ENCODE measurements at places on chromosomes 2 and 18.

DNA sequence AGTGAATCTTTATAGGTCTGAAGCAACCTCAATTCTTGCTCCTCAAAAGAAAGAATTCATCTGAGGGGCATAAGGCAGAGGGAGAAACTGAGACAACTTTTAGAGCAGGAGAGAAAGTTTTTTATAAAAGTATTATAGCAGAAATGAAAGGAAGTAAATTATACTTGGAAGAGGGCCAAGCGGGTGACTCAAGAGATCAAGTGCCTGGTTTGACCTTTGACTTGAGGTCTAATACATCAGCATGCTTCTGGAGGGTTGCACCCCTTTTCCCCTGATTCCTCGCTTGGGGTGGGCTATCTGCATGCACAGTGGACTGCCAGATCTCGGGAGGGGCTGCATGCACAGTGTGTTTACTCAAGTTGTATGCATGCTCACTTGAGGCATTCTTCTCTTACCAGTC, 268.5 kb upstream of the LRATD1 start:
- no peak for DNase-seq

GRCh38 chr2:180442860-180443644, 436.0 kb upstream of the CWC22 start:
- DNase-seq: no peak

- DNase-seq: no peak
Observed at GRCh38 chr2:54029721-54030395, 59.1 kb upstream of the PSME4 start.

- no peak for DNase-seq
Observed at GRCh38 chr2:61924895-61925663, 19.6 kb downstream of the COMMD1 start.

- peak; percentile 82 for DNase-seq
Observed at GRCh38 chr2:111116843-111117597, 3.7 kb upstream of the BCL2L11 start.

- no peak for DNase-seq
Observed at GRCh38 chr18:10442551-10442971, 11.9 kb upstream of the APCDD1 start.

GRCh38 chr2:453132-453531, 165.2 kb upstream of the ALKAL2 start:
- DNase-seq: no peak

DNA sequence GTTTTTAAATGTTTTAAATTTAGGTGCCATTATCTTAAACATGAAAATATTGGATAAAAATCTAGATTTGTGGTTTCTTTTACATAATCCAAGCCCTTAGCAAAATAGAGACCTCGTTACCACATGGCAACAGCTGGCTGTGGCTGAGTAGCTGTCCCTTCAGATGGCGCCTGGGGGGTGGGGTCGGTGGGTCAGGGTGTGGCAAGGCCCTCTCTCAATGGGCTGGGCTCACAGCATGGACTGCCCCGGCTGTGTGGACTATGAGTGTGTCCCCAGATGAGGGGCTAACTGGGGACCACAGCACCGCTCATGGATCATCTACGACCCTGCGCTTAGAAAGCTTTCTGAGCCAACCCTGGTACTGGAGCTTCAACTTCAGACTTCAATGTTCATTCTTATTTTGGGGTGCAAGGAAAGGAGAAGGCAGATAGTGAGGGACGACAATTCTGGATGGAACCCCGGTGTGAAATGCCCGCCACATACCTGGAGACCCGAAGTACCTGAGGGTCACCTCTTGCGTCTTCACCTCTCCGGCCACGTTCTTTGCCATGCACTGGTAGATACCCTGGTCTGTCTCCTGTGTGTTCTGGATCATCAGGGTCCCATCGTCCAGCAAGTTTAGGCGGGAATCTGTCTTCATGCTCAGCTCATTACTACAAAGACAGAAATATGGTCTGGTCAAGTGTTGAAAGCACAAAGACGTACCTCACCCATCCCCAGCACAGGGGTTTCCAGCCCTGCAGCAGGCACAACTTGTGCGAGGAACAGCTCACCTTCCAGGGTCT, 71.0 kb downstream of the PXDN start:
- no peak for DNase-seq

DNA sequence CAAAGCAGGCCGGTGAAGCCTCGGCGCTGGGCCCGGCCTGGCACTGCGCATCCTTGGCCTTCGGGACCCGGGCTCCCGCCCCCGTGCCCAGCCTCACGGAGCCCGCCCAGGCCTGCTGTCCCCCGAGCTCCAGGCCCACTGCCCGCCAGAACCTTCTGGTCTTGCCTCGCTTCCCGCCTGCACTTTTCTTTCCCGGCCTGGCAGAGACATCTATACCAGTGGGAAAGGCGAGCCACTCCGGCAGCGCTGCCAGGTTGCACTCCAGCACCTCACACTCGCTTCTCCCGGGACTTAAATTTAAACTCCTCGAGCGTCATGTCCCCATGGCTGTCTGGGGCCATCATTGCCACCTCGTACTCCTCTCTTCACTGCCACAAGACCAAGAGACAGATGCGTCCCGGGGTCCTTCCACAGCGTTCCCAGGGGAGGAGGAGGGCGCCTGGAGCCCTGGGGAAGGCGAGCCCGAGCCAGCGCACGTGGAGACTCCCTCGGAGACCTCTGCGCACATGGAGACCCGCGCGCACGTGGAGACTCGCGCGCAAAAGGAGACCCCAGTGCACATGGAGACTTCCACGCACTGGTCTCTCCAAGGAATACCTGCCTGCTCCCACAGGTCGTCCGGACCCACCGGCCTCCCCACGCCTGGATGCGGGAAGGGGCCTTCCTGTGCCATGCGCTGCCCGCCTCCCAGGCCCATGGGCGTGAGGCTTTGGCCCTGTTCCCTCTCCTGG, 253.1 kb upstream of the SALL3 start:
- no peak for DNase-seq

- no peak for DNase-seq
Observed at GRCh38 chr18:45328811-45329210, 286.5 kb upstream of the SLC14A2 start.

- DNase-seq: peak; percentile 41
Observed at GRCh38 chr2:44275927-44276303, 635 bp downstream of the SLC3A1 start.

DNA sequence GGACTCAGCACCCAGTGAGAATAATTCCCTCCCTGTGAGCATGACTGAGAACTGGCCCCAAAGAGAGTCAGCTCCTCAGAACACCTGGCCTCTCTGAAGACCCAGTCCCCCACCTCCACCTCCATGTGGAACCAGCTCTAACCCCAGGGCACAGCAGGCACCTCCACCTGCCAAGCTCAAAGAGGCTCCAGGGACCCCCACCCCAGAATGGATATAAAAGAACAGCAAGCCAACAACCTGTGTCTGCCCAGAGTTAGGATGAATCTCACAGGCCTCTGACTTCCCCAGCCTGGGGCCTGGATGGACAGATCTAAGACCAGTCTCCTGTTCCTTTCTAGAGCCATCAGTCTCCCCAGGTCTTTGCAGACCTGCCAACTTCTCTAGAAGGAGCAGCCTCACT, 498.5 kb downstream of the EIPR1 start:
- no peak for DNase-seq

DNA sequence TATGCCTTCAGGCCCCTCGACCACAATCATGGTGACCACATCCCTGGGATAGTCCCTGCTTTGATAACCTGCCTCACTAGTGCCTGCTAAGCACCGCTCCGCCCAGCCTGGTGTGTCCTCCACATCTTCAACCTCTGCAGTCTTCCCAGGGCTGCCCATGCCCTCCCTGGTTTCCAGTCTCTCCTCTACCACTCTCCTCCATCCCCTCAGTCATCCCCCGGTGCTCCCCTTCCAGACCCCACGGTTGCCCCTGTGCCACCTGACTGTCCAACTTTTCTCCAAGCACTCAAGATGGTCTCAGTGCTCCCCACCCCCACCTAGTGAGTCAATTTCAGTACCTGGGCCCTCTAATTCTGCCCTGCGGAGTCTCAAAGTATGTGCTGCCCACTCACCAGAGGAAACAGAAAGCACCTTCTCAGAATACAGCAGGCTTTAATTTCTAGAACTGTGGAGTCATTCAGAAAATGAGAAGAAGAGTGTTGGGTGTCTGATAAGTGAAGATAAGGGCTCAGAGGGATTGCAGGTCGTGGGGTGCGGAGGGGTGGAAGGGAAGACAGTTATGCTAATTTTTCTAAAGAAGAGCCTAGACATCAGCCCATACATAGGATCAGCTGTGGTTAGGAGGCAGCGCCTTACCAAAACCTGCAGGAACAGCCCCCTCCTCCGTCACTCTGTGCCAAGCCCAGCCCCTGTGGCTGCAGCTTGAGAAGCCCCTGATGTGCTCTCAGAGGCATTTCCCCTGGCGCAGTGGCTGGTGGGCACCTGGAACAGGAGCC, 53.6 kb upstream of the CAB39 start:
- DNase-seq: no peak

DNA sequence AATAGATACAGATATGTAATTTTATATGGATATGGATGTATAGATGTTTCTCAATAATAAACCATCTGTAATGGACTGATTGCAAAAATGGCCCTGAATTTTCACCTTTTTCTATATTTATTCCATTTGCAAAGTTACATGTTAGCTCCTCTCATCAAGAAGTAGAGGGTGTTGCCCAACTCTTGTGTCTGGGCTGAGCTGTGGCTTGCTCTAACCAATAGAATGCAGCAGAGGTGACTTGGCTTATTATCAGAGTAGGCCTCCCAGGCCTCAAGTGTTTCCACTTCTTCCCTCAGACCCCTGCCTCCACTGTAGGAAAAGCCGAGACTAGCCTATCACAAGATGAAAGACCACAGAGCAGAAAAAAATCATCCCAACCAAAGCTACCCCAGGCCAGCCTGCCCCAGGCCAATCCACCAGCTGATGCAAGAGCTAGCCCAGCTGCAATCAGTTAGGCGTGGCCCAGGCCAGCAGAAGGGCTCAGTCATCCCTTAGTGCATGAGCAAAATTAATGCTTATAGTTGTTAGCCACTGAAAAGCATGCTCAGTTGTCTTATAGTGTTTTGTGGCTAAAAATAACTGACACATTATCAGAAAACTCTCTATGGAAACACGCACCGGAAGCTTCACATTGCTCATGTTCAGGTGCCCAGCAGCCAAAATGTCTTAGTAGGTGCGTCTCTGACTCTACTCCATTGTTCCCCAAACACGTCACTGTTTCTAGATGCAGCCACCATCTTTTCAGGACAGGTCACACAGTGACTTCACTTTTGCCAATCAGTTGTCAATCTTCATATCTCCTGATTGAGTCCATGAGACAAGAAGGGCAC, 464.0 kb downstream of the FBXO15 start:
- no peak for DNase-seq

- no peak for DNase-seq
Observed at GRCh38 chr18:22286585-22286984, 117.2 kb downstream of the GATA6 start.

GRCh38 chr2:217552081-217552480, 450.7 kb downstream of the TNS1 start:
- DNase-seq: no peak

DNA sequence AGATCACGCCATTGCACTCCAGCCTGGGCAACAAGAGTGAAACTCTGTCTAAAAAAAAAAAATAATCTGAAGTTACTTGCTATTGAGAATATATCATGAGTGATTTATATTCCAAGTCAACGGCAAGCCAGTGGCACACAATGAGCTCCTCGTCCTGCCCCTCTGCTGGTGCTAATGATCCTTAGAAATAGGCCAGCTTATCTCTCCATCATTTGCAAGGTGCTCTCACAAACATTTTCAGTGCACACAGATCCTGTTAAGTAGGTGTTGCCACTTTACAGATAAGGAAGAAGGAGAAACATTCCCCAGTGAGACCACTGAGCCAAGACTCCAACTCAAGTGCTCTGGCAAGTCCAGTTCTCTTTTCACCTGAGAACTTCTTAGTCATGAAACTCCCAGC, 91.3 kb upstream of the GPR45 start:
- no peak for DNase-seq

DNA sequence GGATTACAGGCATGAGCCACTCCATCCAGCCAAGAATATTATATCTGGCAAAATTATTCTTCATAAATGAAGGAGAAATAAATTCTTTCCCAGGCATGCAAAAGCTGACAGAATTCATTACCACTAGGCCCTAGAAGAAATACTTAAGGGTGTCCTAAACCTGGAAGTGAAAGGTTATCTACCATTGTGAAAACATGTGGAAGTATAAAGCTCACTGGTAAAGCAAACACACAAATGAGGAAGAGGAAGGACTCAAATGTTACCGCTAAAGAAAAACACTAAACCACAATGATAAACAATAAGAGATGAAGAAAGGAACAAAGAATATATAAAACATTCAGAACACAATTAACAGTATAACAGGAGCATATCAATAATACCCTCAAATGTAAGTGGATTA, 171.8 kb downstream of the CAMKMT start:
- DNase-seq: no peak

DNA sequence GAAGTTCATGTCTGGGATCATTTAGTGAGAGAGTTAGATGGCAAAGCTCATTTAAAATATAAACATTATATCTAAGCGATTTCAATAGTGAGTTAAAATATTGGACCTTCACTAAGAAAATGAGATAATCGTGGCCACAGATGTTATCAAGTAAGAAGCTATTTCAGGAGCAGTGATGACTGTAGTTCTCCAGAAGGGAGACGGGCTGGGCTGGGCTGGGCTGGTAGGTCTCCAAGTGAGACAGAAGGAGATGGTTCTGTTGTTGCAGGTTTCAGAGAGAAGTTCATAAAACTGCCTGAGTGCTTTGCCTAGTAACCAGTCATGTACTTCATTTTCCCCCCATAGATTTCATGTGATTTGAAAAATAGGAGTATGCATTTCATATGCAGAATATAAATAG, 130.1 kb upstream of the DAPL1 start:
- DNase-seq: no peak

DNA sequence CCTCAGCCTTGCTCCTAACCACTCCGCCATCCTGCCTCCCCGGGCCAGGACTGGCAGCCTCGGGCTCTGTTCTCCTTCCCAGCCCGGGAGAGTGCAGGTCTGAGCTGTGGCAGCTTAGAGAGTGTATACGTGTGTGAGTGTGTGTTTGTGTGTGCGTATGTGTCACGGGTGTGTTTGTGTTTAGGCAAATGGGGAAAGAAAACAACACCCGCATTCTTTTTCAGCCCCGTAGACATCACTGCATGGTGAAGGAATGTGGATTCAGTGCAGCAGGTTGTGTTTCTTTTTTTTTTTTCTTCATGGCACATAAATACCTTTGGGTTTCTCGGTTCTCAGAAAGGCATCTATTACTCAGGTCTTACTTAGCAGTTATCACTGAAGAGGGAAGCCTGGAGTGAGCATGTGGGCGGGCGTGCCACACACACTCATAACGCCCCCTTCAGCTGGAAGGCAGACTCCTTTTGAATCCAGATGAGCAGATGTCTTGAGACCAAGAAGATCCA, 44.2 kb downstream of the GLI2 start:
- DNase-seq: peak; percentile 89

DNA sequence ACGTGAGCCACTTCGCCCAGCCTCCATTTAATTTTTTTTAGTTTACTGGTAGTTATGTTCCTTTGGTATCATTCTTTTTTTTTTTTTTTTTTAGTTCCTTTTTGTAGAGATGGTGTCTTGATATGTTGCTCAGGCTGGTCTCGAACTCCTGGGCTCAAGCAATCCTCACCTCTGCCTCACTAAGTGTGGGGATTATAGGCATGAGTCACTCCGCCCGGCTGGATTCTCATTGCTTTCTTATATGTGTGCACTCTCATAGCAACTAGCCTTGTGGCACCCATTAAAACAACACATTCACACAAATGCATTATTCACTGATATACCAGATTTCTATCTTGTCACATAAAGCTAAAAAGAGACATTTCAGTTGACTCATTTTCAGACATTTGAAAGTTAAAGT, 4.2 kb downstream of the TTC27 start:
- DNase-seq: peak; percentile 56

Measured in choroid plexus epithelial cell (primary cell).